ENCODE measurements at places on chromosomes 4 and X.

- no peak for DNase-seq
These were observed 10.0 kb downstream of the CSTF2 start for GRCh38 chrX:100830143-100830542.

DNA sequence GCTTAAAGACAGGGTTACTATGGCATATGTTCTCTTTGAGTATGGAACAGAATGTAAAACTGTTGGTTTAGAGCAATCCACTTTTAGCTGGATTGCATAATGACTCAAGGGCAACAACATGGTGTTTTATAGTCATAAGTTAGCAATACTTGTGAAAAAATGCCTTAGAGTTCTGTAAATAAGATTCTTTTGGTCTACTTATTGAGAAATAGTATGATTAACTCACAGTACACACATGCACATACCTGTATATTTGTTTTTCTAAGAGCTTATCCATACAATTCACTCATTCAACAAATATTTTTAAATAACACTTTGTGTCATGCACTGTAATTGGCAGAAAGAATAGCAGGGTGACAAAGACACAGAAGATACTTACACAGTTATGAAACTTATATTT lies 1415.5 kb downstream of the PCDH7 start:
- DNase-seq: no peak

GRCh38 chr4:122806981-122807679 lies 19.5 kb upstream of the FGF2 start:
- DNase-seq: no peak

- no peak for DNase-seq
These were observed 72.1 kb downstream of the PARM1 start for GRCh38 chr4:75004755-75005668.

GRCh38 chrX:113906168-113906567 lies 677.7 kb upstream of the HTR2C start:
- no peak for DNase-seq

- DNase-seq: no peak
These were observed 12.7 kb upstream of the AADAT start for GRCh38 chr4:170102426-170102825.

GRCh38 chrX:45077748-45078424 lies 122.8 kb downstream of the DIPK2B start:
- no peak for DNase-seq

DNA sequence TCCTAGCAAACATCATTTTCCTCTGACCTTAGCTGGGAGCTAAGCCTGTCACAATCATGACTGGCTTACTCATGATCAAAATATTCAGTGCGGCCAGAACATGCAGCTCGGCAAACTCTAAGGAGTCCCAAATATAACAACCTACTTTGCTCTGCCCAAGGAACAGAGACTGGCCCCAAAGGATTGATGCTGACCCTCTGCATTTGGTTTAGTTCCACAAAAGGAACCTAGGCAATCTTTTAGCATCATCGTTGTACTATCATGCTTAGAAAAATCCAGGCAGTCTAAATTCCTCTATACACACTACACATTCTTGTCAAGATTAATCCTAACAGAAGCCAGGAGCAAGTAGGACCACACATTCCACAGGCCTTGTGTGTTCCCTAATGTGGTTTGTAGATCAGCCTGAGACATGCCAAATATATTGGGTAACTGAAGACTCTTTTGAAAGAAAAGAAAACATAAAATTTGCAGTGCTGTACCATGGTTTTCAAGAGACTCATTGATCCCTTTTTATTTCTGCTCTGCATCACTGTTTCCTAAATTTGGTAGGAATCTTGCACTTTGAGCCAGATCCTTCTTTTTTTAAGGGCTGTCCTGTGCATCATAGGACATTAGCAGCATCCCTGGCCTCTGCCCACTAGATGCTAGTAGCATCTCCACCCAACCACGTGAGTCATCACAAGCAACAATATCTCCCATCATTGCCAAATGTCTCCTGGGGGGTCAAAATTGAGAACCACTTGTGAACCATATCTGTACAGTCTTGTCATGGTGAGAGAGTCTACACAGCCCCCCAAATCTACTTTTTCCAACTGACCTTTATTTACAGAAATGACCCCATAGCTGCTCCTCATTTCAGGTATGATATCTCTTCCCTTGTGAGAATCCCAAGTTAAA lies 17.6 kb upstream of the CC2D2A start:
- no peak for DNase-seq

DNA sequence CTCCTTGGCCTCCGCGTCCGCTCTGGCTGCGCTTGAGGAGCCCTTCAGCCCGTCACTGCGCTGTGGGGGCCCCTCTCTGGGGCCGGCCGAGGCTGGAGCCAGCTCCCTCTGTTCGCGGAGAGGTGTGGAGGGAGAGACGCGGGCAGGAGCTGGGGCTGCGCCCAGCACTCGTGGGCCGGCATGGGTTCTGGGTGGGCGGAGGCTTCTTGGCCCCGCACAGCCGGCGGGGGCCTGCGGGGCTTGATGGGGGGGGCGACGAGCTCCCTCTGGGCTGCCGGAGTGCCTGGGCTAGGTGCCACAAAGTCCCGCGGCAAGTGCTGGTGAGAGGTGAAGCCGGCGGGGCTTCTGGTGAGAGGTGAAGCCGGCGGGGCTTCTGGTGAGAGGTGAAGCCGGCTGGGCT lies 61.9 kb downstream of the ANKRD50 start:
- no peak for DNase-seq

All from activated naive CD4-positive, alpha-beta T cell treated with Interleukin-2 at 50 U/mL for 16 hours (primary cell).